ENCODE measurements at places on chromosomes 16 and 17.

DNA sequence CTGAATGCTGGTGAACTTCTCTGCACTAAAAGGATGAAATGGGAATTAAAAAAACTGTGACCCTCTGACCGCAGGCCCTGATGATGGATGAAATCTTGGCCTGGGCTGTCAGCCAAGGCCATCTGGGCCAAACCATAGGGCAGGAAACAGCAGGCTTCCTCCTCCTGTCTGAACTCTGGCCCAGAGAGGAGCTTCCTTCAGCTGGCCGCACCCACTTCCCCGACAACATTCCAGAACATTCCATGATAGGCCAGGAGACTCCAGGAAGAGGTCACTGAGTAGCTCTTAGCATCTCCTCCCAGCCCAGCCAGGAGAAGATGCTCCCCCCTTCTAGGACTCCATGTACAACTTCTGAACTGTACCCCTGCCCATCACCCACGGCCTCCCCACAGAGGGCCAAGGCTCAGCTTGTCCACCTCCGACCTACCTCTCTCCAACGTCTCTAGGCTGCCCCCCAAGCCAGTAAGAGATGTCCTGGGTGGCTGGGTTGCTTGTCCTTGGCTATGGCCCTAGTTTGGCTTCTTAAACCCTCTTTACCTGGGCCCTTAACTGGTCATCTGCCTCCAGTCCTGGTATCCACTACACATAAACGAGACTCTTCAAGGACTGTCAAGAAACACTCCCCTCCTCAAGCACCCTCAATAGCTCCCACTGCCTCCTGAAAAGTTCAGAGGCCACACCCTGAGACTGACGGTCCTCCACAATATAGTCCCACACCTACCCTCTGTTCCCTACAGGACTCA, 1.7 kb downstream of the RPH3AL start:
- DNase-seq, result no peak

- DNase-seq, result no peak
Measured at GRCh38 chr16:66562986-66563385, 3.3 kb upstream of the CMTM1 start.

- DNase-seq, result no peak
Measured at GRCh38 chr17:19286751-19287341, 49.7 kb downstream of the EPN2 start.

GRCh38 chr16:50709061-50709684, 15.8 kb downstream of the NOD2 start:
- no peak for DNase-seq

DNA sequence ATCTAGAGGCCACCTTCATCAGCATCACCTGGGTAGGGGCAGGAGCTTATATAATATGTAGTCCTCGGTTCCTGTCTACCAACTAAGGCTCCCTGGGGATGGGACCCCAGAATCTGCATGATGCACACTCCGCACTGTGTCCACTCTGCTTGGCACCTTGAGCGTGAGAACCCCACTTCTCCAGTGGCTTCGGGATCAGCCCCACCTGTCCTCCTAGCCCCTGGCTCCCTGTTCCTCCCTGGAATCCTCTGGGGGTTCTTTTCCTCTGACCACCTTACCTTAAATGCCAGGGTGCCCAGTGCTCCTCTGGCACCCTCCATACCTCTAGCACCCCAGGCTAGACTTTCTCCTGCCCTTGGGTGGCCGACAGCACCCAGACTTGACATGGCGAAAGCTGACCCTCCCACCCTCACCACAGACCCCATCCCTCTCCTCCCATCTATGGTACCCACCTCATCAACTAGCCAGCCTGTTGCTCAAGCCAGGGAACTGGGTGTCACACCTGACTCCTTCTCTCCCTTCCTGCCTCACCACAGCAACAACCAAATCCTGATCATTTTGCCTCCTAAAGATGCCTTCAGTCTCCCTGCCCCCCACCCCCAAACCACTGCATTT, 2.8 kb upstream of the NXPH3 start:
- no peak for DNase-seq

DNA sequence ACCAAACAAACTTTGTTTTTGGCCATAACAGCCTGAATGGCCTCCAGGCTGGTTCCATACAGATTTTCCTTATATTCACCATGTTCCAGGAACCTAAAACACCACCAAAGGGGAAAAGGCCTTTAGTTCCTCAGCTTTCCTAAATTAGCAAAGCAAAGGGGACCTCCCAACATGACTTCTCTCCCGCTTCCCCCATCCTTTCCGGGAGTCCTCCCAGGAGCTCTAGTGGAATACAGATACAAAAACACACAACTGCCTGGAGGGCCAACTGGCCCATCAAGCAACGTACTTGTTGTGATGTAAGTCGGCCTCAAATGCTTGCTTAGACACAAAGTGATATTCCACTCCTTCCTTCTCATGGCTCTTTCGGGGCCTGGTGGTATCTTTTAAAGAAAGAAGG, 22.1 kb downstream of the MPP3 start:
- no peak for DNase-seq

DNA sequence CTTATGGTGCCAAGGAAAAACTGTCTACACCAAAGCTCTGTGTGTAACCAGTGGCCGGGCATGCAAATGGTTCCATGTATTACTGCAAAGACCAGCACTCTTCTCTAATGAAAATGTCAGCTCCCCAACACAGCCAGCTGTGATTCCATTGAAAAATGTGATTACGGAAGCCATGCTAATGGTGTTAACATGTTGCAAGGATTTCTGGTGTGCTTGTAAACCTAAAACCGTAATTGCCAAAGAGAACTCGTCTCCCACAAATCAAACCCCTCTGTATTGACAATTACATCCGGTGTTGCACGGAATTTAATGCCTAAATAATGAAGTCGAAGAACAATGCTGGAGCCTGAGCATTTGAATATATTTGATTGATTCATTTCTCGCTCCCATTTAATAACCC, 351.7 kb downstream of the NPIPA8 start:
- no peak for DNase-seq

Data from NCI-H2107 (cell line).